DMS 273 treated with DMSO at 0.1 percent for 48 hours (cell line): ENCODE measurements at places on chromosomes 4 and X.

DNA sequence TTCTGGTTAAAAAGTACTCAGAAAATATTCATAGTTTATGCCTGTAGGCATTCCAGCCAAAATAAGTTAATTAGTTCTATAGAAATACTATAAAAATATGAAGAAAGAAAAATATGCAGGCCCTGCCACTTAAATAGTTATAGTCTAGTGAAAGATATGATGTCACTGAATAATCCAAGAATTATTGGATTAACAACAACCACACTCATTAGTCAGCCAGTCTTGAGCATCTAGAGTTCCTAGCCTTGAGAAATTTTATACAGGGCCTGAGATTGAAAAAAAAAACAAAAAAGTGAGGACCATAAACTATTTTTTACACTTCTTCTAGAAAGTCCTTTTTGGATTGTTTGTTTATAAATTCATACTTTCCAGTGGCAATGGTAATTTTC is 823.0 kb downstream of the FAT4 start:
- DNase-seq: no peak

GRCh38 chr4:152946446-152946845 is 10.3 kb downstream of the FHDC1 start:
- DNase-seq: no peak

- no peak for DNase-seq
Observed at GRCh38 chrX:100652266-100652665, 8.3 kb downstream of the SRPX2 start.

DNA sequence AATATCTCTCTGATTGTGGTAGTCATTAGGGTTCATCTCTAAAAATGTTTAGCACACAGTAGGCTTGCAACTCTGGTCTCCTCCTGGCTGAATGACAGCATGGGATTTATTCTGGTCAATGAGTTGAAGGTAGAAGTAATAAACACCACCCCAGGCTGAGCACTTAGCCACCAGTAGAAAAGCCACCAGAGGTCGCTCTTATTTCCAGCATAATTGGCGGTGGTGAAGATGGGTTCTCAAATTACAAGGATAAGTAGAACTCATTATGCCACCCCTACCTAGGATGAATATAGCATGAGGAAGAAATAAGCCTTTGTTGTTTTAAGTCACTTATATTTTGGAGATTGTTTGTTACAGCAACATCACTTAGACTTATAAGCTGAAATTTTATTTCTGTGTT is 302.7 kb downstream of the GPM6A start:
- DNase-seq: no peak

DNA sequence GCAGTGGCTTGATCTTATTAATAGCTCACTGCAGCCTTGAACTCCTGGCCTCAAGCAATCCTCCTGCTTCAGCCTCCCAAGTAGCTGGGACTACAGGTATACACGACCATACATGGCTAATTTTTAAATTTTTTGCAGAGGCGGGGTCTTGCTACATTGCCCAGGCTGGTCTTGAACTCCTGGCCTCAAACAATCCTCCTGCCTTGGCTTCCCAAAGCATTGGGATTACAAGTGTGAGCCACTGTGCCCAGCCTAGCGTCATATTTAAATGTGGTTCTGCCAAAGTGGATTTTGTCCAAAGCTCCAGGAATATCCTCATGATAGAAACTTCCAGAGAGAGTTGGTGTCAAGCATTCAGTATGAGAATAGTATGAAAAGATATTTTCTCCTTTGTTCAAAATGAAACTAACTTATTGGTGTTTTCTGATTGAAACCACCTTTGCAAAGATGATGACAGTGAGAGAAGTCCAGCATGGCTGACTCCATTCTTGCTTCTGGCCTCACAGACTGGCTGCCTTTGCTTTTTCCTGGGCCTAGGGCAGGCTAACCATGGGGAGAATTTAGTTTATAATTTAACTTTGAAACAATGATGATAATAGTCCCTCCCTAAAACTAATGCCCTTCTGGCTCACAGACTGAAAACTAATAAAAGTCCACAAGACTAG is 129.0 kb downstream of the C4orf51 start:
- DNase-seq: no peak
